Endodermal cell (in vitro differentiated cells): ENCODE measurements at places on chromosomes 3 and 15. TPM values are rescaled to one million over a fixed set of nuclear protein-coding genes. Genes with fewer than 3 reads are reported as not detected.

LRRIQ4 gene
- total RNA-seq, result 0.11 TPM in 1 of 2 replicates, not detected in the other

MITF gene
- 1.8 to 3.9 TPM (median 2.3 TPM) in 3 replicates for total RNA-seq

EPHB1 gene
- total RNA-seq, result 2.4 and 3.6 TPM in 2 replicates

DLG1 gene
- total RNA-seq, result 87.1 and 96.9 TPM in 2 replicates

TMEM40 gene
- not detected in 3 replicates for total RNA-seq

TUSC7 gene
- total RNA-seq, result not detected in 3 replicates

FOXB1 gene
- 0.35 TPM in 1 of 3 replicates, not detected in the others for total RNA-seq

ATP13A5 gene
- not detected in 3 replicates for total RNA-seq

- no peak overlapping the region for H3K4me3 ChIP-seq
- no peak overlapping the region for H3K27ac ChIP-seq
- H3K36me3 ChIP-seq, result no peaks in the 10 kb centered on the region
These were observed 63.7 kb downstream of the ATP8B4 start for GRCh38 chr15:50055332-50055731.

- no peaks in the 10 kb centered on the region for H3K4me1 ChIP-seq
- no peaks in the 10 kb centered on the region for H3K27me3 ChIP-seq
- no peak overlapping the region for H3K27ac ChIP-seq
- H3K36me3 ChIP-seq, result no peaks in the 10 kb centered on the region
These were observed 680.6 kb downstream of the EPHA3 start for GRCh38 chr3:89787979-89788378.

- no peaks in the 10 kb centered on the region for H3K4me1 ChIP-seq
- no peaks in the 10 kb centered on the region for H3K36me3 ChIP-seq
- H3K4me3 ChIP-seq, result no peak overlapping the region
- DNase-seq, result no peak
These were observed 62.4 kb upstream of the STAC start for GRCh38 chr3:36317915-36318314.

GRCh38 chr3:184352149-184352785 is 9.1 kb downstream of the CLCN2 start:
- H3K27me3 ChIP-seq, result no peaks in the 10 kb centered on the region
- H3K4me3 ChIP-seq, result no peak overlapping the region
- peaks cover 51% of the 10 kb centered on the region for H3K36me3 ChIP-seq
- DNase-seq, result peak; percentile 44
- peaks cover 12% of the 10 kb centered on the region for H3K4me1 ChIP-seq

- no peaks in the 10 kb centered on the region for H3K36me3 ChIP-seq
- DNase-seq, result no peak
- peaks cover 45% of the 10 kb centered on the region for H3K27me3 ChIP-seq
- no peak overlapping the region for H3K27ac ChIP-seq
- no peak overlapping the region for H3K4me3 ChIP-seq
These were observed 99.8 kb downstream of the MYH15 start for GRCh38 chr3:108410531-108410984.

DNA sequence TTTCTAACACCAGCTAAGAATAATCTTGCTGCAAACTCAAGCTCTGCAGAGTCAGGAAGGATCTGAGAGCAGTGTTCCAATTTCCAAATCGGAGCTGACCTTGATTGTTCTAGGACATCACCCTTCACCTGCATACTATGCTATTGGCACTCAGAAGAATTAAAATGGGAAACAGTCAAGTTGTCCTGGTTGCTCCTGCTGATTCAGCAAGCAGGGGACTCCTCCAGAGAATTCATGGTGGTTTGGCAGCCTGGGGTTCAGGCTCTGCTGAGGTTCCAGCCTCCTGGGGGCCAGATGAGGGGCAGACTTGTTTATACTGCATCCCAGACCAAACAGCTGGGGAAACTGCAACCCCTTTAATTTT is 213.7 kb upstream of the ADAMTS9 start:
- DNase-seq, result no peak
- H3K27me3 ChIP-seq, result no peaks in the 10 kb centered on the region
- H3K4me1 ChIP-seq, result no peaks in the 10 kb centered on the region
- no peak overlapping the region for H3K4me3 ChIP-seq

- no peaks in the 10 kb centered on the region for H3K4me1 ChIP-seq
- H3K36me3 ChIP-seq, result peaks cover 61% of the 10 kb centered on the region
- H3K4me3 ChIP-seq, result no peak overlapping the region
- no peaks in the 10 kb centered on the region for H3K27me3 ChIP-seq
These were observed 3.4 kb downstream of the KIF23 start for GRCh38 chr15:69417581-69417980.

DNA sequence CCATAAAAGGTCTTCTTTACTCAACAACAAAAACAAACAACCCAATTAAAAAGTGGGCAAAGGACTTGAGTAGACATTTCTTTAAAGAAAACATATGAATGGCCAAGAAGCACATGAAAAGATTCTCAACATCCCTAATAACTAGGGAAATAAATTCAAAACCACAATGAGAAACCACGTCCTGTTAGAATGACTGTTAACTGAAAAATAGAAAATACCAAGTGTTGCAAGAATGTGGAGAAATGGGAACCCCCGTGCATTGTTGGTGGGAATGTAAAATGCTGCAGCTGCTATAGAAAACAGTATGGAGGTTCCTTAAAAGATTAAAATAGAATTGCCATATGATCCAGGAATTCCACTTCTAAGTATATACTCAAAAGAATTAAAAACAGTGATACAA is 34.8 kb downstream of the NMNAT3 start:
- H3K27ac ChIP-seq, result no peak overlapping the region
- no peak overlapping the region for H3K4me3 ChIP-seq
- no peaks in the 10 kb centered on the region for H3K4me1 ChIP-seq
- no peaks in the 10 kb centered on the region for H3K36me3 ChIP-seq

DNA sequence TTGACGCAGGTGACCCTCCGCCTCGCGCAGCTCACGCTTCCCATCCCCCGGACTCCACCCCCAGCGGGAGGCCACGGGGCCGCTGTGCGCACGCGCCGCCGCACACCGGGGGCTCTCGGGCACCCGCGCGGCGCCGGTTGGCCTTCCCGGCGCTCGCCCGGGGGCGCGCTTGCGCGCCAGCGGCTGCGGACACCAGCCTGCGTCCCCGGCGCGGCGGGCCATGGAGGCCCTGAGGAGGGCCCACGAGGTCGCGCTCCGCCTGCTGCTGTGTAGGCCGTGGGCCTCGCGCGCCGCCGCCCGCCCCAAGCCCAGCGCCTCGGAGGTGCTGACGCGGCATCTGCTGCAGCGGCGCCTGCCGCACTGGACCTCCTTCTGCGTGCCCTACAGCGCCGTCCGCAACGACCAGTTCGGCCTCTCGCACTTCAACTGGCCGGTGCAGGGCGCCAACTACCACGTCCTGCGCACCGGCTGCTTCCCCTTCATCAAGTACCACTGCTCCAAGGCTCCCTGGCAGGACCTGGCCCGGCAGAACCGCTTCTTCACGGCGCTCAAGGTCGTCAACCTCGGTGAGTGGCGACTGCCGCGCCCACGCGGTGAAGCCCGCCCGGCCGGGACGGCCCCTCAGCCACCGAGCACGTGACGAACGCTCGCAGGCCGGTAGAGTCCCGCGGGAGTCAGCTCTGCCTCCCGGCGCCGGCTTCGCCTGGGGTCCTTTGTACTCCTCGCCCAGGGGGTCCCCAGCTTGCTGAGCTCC is at the start of gene C15orf61:
TSS of gene C15orf61 (plus strand) at position 103 of the 754 bp plus-strand sequence. CDS start at position 221, 118 bp downstream.
- peak; percentile 90 for DNase-seq
- peaks cover 5% of the 10 kb centered on the region for H3K4me1 ChIP-seq

DNA sequence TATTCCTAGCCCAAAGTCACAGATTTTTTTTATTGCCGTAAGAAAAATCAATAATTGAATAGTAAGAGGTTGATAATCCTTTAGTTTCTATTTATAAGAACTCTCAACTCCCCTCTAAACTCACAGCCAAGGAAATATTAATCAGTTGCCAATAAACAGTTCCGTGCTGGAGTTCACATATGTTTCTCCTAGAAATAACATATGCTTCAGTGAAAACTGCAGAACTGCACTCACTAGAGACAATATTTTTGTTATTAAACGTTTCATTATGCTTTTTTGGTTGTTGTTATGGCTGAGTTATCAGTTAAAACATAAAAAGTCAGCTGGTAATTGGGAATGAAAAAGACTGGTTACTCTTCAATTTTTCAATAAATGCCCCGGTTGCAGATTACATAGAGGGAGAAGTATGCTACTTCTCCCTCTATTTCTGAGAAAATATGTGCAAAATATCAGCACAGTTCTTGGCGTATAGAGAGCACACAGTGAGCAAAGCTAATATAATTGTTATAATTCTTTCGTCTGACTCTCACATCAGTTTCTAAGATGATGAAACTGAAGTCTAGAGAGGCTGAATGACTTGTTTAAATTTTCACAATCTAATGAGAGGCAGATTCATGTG is 781.2 kb upstream of the GRM7 start:
- no peak for DNase-seq
- no peak overlapping the region for H3K27ac ChIP-seq
- H3K36me3 ChIP-seq, result no peaks in the 10 kb centered on the region
- H3K27me3 ChIP-seq, result no peaks in the 10 kb centered on the region

DNA sequence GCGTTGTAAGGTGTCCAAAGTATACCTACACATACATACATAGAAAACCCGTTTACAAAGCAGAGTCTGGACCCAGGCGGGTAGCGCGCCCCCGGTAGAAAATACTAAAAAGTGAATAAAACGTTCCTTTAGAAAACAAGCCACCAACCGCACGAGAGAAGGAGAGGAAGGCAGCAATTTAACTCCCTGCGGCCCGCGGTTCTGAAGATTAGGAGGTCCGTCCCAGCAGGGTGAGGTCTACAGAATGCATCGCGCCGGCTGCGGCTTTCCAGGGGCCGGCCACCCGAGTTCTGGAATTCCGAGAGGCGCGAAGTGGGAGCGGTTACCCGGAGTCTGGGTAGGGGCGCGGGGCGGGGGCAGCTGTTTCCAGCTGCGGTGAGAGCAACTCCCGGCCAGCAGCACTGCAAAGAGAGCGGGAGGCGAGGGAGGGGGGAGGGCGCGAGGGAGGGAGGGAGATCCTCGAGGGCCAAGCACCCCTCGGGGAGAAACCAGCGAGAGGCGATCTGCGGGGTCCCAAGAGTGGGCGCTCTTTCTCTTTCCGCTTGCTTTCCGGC is 318.6 kb downstream of the FGF12 start:
- peaks cover 36% of the 10 kb centered on the region for H3K27me3 ChIP-seq
- H3K4me3 ChIP-seq, result peak overlapping the region; percentile 91
- H3K4me1 ChIP-seq, result peaks cover 10% of the 10 kb centered on the region
- peak; percentile 87 for DNase-seq
- no peaks in the 10 kb centered on the region for H3K36me3 ChIP-seq
- H3K27ac ChIP-seq, result no peak overlapping the region

DNA sequence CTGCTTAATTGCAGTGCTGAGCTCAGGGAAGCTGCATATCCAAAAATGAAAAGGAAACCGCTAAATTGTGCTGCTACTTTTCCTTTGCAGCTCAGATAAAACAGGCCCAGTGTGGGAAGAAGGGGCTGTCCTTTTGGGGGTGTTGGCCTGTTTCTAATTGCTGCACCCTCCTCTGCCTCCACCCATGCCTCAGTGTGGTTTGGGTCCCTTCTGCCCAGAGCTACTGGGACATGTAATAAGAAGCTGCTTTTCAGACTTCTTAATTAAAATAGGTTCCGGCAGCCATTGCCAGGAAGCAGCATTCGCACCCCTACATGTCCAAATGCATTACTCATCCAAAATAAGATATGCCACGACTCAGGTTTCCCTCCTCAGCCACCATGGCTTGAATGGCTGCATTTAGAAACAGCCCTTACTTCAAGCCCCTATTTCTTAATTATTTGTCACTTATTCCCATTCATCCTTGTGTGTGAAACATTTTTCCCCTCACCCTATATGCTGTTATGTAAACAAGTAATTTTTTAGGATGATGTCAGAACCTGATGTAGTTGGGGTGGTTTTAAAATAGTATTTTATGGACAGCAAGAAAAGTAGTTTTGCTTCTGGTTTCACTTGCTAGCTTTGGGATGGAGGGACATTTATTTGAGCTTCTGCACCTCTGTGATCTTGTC is 235.9 kb upstream of the CTDSPL start:
- H3K4me3 ChIP-seq, result no peak overlapping the region
- H3K27me3 ChIP-seq, result no peaks in the 10 kb centered on the region
- no peak for DNase-seq

DNA sequence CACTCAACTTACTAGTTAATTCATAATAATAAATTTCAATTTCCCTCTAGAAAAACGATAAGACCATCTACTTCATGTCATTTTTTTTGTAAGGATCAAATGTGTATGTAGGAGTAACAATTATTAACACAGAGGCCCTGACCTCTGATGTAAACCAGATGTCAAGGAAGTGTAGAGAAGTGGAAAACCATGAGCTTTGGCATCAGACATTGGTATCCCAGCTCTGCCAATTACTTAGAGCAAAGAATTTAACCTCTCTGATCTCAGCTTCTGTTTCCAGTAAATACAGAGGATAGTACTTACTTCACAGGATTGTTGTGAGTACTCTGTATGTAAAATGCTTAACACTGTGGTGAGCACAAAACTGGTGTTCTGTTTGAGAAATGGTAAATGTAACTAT is 17.5 kb downstream of the AQR start:
- no peaks in the 10 kb centered on the region for H3K4me1 ChIP-seq
- H3K36me3 ChIP-seq, result peaks cover 48% of the 10 kb centered on the region
- no peak overlapping the region for H3K4me3 ChIP-seq
- no peaks in the 10 kb centered on the region for H3K27me3 ChIP-seq
- no peak overlapping the region for H3K27ac ChIP-seq
- no peak for DNase-seq

DNA sequence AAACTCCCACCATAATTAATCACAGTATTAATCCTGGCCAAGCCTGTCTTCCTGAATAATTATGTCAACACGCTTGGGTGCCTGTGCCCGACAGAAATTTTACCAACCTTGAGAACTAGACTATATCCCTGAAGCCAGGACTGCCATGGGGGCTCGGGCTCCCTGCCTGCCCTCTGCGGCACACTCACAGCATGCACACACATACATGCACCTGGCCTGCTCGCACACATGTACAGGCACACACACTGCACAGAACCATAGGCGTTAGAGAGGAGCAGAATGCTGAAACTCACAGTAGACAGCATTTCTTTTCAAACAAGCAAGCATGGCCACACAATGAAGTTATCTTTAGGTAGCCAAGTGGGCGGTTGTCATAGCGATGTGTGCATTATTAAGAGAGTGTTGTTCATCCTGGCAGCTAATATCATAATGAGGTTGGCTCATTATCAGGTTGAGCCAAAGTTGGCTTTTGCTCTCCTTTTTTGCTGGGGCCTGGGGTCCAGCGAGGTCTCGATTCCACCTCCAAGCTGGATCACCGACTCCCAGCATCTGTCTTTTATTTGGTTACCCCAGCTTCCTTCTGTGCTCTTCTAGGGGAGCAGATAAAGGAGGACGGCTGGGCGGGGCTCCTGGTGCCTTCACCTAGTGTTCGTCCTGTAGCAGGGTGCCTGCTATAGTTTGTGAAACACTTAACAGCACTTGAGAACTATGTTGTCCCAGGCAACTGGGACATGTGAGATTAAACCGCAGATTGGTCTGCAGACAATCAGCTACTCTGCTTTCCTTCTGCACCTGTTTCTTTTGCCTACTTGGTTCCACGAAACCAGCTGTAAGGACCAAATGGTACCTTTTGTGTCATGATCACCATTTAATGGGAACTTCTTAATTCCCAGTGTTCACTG is 91.4 kb downstream of the ZNF621 start:
- H3K36me3 ChIP-seq, result no peaks in the 10 kb centered on the region
- peak overlapping the region; percentile 36 for H3K4me3 ChIP-seq
- H3K27me3 ChIP-seq, result peaks cover 10% of the 10 kb centered on the region
- peak overlapping the region; percentile 69 for H3K27ac ChIP-seq

GRCh38 chr3:141452773-141453172 is 34.1 kb upstream of the RASA2 start:
- no peak overlapping the region for H3K4me3 ChIP-seq
- no peak for DNase-seq
- H3K4me1 ChIP-seq, result peaks cover 3% of the 10 kb centered on the region
- H3K36me3 ChIP-seq, result no peaks in the 10 kb centered on the region
- H3K27ac ChIP-seq, result no peak overlapping the region
